ENCODE measurements at places on chromosomes 3 and 15.

- DNase-seq = peak; percentile 89
Observed at GRCh38 chr15:78299101-78299930, at the start of gene SKIC8. Gene SKIC8 (minus strand): TSS chr15:78299609. CDS start chr15:78295686, 3,923 bp downstream.

GRCh38 chr3:94525043-94525442 is 462.2 kb downstream of the NSUN3 start:
- DNase-seq = no peak

GRCh38 chr3:21140785-21141184 is 610.2 kb downstream of the ZNF385D start:
- DNase-seq = no peak

- DNase-seq = peak; percentile 22
Observed at GRCh38 chr15:70140543-70141375, 43.0 kb upstream of the TLE3 start.

- DNase-seq = peak; percentile 46
Observed at GRCh38 chr15:88274553-88275460, 18.3 kb upstream of the NTRK3 start.

DNA sequence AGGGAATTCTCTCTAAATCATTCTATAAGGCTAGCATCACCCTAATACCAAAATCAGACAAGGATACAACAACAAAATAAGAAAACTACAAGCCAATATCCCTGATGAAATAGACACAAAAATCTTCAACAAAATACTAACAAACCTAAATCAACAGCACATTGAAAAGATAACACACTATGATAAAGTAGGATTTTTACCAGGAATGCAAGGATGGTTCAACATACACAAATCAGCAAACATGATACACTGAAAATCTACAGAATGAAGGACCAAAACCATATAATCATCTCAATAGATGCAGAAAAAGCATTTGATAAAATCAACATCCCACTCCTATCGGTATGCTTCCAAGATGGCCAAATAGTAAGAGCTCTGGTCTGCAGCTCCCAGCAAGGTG is 39.5 kb downstream of the ALDH1A2 start:
- no peak for DNase-seq

- DNase-seq = no peak
Observed at GRCh38 chr3:112101916-112102315, 15.7 kb downstream of the C3orf52 start.

DNA sequence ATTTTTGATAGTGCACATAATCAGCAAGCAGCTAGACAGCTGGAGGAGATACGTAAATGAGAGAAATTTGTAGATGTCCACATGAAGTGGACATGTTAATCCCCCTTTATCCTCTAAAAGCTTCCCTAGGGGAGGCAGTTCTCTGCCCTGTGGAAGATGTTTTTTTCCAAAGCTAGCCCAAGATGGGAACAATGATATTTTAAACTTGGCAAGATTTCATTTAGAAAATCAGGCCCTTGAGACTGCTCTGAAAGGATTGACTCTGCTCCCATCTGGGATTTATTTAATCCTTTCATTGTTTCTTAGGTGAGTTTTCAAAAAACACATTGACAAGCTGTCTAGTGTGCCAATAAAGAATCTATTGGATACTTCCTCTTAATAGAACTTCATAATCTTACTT is 92.0 kb downstream of the SYNPR start:
- DNase-seq = no peak

DNA sequence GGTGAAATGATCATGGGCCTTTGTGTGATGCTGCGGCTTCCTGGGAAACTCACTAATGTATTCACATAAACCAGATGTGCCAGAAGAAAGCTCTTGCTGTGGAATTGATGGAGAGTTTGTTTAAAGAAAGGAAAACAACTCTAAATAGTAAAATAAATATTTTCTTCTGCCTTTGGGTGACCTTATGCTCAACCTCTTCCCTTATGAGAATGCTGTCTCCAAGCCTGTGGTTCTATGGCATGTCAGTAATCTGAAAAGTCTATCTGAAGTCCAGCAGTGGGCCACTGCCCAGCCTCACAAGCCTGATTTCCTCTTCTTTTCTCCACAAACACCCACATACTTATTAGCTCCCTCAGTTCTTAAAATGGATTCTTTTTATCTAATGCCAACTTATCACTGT is 49.9 kb upstream of the PHLDB2 start:
- DNase-seq = no peak

GRCh38 chr3:61960976-61961375 is 399.6 kb downstream of the PTPRG start:
- no peak for DNase-seq

DNA sequence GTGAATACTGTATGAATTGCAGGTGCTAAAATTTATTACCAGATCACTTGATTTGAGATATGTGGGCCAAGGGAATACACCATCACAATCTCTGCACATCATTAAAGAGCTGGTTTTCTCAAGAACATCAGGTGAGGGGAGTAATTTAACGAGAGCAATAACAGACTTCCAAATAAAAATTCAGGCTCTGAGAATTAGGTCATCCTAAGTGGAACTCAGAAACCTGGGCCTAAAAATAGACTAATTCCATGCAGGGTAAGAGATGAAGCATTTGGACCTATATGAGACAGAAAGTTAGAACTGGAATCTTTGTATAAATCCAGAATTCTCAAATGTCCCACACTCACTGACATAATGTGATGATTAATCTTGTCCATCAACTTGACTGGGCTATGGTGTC is 331.1 kb downstream of the ZNF621 start:
- no peak for DNase-seq

DNA sequence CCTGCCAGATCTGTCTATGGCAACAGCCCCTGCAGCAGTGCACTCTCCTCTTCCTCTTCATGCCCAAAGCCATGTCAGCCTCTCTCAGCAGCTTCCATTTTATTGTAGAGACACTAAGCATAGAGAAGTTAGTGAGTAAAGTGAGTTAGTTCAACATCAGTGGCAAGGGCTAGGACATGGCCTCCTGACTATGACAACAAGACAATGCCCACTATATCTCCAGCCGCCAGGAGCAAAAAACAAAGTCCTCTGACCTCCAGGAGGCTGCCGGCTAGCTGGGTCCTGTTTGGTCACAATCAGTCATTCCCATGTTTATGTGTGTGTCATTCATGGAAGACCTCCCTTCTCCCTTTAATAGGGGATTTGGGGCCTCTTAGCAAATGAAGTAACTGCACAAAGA is 14.9 kb downstream of the NR1I2 start:
- DNase-seq = no peak

- DNase-seq = no peak
Observed at GRCh38 chr3:128490915-128491690, 1.9 kb downstream of the GATA2 start.

All from stimulated activated CD4-positive, alpha-beta T cell treated with anti-CD3 and anti-CD28 coated beads, Interleukin-12 subunit alpha, Interleukin-12 subunit beta, amount 100 ng/mL, for 48 hours (primary cell).